ENCODE measurements at places on chromosomes 2 and 18. TPM values are rescaled to one million over a fixed set of nuclear protein-coding genes. Genes with fewer than 3 reads are reported as not detected.

DNA sequence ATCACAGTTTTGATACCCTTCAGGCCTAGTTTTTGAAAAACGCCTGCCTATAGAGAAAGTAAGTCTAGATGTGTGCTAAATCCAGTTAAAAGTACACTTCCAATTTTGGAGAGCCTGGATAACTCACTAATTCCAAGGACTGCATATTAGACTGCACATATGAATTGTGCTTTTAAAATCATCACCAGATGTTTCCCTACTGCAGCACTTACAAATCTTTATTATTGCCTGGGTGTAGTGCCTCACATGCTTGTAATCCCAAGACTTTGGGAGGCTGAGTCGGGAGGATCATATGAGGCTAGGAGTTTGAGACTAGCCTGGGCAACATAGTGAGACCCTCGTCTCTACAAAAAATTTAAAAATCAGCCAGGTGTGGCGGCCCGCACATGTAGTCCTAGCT is 35.9 kb upstream of the HTR2B start:
- H3K4me1 ChIP-seq = no peaks in the 10 kb centered on the region
- no peak overlapping the region for H3K4me3 ChIP-seq
- no peaks in the 10 kb centered on the region for H3K27me3 ChIP-seq
- no peak for DNase-seq

DNA sequence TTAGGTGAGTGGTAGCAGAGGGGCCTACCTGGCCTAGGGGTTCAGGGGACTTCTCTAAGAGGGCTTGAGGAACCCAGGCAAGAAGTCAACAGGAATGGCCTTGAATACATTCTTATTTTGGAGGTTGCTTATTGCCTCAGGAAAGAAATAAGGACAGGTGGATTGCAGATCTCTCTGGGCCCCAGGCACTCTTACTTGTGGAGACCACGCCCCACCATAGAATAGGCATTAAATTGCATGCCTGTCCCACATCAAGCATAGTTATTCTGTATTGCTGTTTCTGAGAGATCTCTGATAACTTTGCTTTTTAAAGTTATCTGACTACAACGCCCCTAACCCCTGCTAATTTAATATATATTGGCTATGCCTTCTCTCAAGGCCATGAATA is 68.0 kb upstream of the SP3 start:
- H3K27ac ChIP-seq = no peak overlapping the region
- DNase-seq = no peak
- no peak overlapping the region for H3K4me3 ChIP-seq
- no peaks in the 10 kb centered on the region for H3K36me3 ChIP-seq

Gene CHRNA1
- total RNA-seq = not detected

GRCh38 chr18:44789710-44790109 is 109.0 kb downstream of the SETBP1 start:
- peaks cover 43% of the 10 kb centered on the region for H3K4me1 ChIP-seq
- DNase-seq = no peak
- no peaks in the 10 kb centered on the region for H3K27me3 ChIP-seq
- no peaks in the 10 kb centered on the region for H3K36me3 ChIP-seq

Gene ASNSD1
- total RNA-seq = 38.6 TPM

- no peak overlapping the region for H3K4me3 ChIP-seq
- no peaks in the 10 kb centered on the region for H3K27me3 ChIP-seq
- DNase-seq = no peak
- H3K36me3 ChIP-seq = peaks cover 10% of the 10 kb centered on the region
- H3K4me1 ChIP-seq = no peaks in the 10 kb centered on the region
- H3K27ac ChIP-seq = no peak overlapping the region
Measured at GRCh38 chr2:19973466-19973865, 16.4 kb downstream of the WDR35 start.

Gene ZAP70
- total RNA-seq = 2.6 TPM

Measured in progenitor cell of endocrine pancreas (in vitro differentiated cells).